ENCODE measurements at places on chromosomes 6 and 20. TPM values are rescaled to one million over a fixed set of nuclear protein-coding genes. Genes with fewer than 3 reads are reported as not detected.

GRCh38 chr6:161351858-161352257 is 78.0 kb upstream of the AGPAT4 start:
- H3K4me1 ChIP-seq, result no peaks in the 10 kb centered on the region
- no peak overlapping the region for H3K4me3 ChIP-seq
- no peaks in the 10 kb centered on the region for H3K36me3 ChIP-seq
- no peak for DNase-seq
- no peak overlapping the region for H3K27ac ChIP-seq
- H3K27me3 ChIP-seq, result no peaks in the 10 kb centered on the region

- no peak overlapping the region for H3K4me3 ChIP-seq
- H3K36me3 ChIP-seq, result no peaks in the 10 kb centered on the region
- DNase-seq, result no peak
- no peaks in the 10 kb centered on the region for H3K27me3 ChIP-seq
- no peak overlapping the region for H3K27ac ChIP-seq
Observed at GRCh38 chr6:144104898-144105487, 9.6 kb upstream of the SF3B5 start.

DNA sequence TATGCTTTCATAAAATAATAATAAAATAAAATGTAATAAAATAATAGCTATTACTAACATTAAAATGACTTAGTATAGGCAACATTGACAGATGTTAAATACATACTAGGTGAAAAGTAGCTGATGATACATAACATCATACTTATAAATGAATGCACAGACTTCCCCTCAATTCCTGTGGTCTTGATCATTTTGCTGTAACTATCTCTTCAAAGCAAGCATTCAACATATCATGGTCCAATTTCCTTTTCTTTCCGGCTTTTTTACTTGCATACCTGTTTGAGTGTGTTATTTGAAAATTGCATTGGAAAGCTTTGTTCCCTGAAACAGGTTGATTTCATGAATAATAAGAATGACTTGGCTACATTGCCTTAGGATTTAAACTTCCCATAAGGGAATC is 309.3 kb downstream of the HDGFL1 start:
- no peaks in the 10 kb centered on the region for H3K27me3 ChIP-seq
- H3K36me3 ChIP-seq, result no peaks in the 10 kb centered on the region
- H3K4me1 ChIP-seq, result no peaks in the 10 kb centered on the region
- DNase-seq, result no peak
- no peak overlapping the region for H3K27ac ChIP-seq

- no peaks in the 10 kb centered on the region for H3K36me3 ChIP-seq
- no peak for DNase-seq
- H3K27me3 ChIP-seq, result no peaks in the 10 kb centered on the region
- H3K4me3 ChIP-seq, result no peak overlapping the region
- H3K27ac ChIP-seq, result no peak overlapping the region
Observed at GRCh38 chr6:117157448-117157847, 107.9 kb upstream of the VGLL2 start.

DNA sequence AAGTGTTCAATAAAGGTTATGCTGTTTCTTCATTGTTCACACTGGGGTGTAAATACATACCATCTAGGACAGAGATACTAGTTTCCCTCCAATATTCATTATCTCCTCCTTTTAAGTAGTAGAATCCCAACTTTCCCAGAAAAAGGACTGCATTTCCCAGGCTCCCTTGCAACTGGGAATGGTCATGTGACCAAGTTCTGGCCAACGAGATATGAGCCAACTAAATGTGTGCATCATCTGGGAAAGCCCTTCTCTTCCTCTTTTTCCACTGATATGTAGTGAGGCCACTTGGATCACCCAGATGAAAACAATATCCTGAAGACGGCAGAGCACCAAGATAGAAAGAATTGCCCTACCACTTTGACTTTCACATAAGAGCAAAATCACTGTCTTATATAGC is 97.9 kb upstream of the PTPRT start:
- peaks cover 11% of the 10 kb centered on the region for H3K27me3 ChIP-seq
- no peaks in the 10 kb centered on the region for H3K36me3 ChIP-seq
- H3K4me3 ChIP-seq, result no peak overlapping the region

- H3K36me3 ChIP-seq, result peaks cover 10% of the 10 kb centered on the region
- no peaks in the 10 kb centered on the region for H3K27me3 ChIP-seq
- no peak for DNase-seq
- peaks cover 7% of the 10 kb centered on the region for H3K4me1 ChIP-seq
- H3K27ac ChIP-seq, result no peak overlapping the region
- H3K4me3 ChIP-seq, result no peak overlapping the region
Observed at GRCh38 chr6:157305670-157306653, 17.4 kb downstream of the TMEM242 start.

DNA sequence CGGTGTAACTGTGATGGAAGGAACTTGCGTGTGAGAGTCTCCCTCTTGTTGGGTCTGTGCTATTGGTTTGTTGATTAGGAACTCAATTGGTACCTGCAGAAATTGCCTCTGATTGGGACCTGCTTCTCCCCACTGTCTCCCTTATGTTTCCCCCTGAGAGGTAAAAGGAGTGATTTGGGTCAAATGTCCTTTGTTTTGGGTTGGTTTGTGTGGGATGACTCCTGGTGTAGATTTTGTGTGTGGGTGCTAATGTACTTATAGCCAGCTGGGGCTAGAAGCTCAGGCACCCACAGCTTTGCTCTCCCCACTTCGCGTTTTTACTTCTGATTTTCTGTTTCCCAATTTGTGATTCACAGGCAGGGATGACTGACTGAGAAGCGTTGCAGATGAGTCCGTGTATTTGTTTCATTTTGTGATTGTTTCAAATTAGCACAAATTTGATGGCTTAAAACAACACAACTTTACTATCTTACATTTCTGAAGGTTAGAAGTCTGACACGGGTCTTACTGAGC is 79.1 kb downstream of the UTRN start:
- H3K36me3 ChIP-seq, result peaks cover 45% of the 10 kb centered on the region
- H3K27ac ChIP-seq, result peak overlapping the region; percentile 50
- peaks cover 70% of the 10 kb centered on the region for H3K4me1 ChIP-seq

The OR2H1 gene
- polyA plus RNA-seq, result not detected

The CDSN gene
- polyA plus RNA-seq, result not detected

The MROH8 gene
- polyA plus RNA-seq, result 2.5 TPM

The SLA2 gene
- 18.9 TPM for polyA plus RNA-seq

The MCHR2 gene
- polyA plus RNA-seq, result not detected

The TBX18 gene
- polyA plus RNA-seq, result not detected
